Stimulated activated memory B cell treated with anti-CD40 and anti-IgM and Interleukin-4, amounts not matched to agents 10 μg/mL and 1 μg/mL and 100 μg/mL, for 72 hours (primary cell): ENCODE measurements at places on chromosomes 7 and 10.

DNA sequence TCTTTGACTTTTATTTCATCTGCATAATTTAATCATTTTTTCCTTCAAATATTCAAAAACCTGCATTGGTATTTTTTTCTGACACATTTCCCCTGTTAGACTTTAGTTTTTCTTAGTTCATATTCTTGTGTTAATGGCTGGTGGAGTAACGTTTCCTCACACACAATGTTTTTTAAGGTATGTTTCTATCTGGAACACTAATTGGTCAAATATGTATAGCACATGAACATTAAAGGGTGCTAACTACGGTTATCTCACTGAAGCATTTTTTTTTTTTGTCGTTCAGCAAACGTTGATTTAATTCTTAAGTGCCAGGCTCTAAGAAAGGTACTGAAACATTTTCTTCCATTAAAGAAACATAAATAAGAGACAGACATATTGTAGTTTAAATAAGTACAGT, 87.7 kb downstream of the PTPRZ1 start:
- no peak for ATAC-seq
- no peaks in the 10 kb centered on the region for H3K4me1 ChIP-seq
- H3K27ac ChIP-seq = no peak overlapping the region
- H3K4me3 ChIP-seq = no peak overlapping the region
- H3K36me3 ChIP-seq = no peaks in the 10 kb centered on the region

DNA sequence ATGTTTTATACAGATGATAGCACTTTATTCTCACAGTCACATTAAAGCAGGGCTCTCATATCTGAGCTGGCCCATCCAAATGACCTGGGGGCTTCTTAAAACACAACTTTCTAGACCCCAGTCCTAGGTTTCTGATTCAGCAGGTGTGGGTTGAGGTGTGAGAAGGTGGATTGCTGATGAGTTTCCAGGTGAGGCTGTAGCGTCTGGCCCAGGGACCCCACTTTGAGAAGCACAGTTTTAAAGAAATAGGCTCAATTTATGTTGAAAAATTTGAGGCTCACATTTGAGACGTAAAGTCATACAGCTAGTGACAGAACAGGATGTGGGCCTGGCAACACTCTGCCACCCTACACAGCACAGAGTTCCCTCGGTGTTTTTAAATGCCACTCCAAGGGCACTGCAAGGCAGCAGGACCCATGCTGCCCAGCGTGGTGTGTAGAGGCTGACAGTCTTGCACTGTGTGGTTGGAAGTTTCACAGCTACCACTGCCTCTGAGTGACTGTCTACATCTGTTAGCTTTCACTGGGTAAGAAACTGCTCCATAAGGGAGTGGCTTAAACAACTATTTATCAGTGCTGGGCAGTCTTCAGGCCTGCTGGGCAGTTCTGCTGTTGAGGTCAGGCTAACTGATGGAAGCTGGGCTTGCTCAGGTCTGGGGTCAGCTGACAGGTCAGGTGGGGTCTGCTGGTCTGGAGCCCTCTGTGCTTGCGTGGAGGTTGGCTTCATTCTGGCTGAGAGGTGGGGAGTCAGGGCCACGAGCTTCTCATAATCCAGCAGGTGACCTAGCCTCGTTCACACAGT, 319.7 kb downstream of the CXCL12 start:
- H3K27ac ChIP-seq = no peak overlapping the region
- H3K4me1 ChIP-seq = no peaks in the 10 kb centered on the region
- ATAC-seq = peak; percentile 3
- H3K27me3 ChIP-seq = peaks cover 10% of the 10 kb centered on the region
- no peak overlapping the region for H3K4me3 ChIP-seq

DNA sequence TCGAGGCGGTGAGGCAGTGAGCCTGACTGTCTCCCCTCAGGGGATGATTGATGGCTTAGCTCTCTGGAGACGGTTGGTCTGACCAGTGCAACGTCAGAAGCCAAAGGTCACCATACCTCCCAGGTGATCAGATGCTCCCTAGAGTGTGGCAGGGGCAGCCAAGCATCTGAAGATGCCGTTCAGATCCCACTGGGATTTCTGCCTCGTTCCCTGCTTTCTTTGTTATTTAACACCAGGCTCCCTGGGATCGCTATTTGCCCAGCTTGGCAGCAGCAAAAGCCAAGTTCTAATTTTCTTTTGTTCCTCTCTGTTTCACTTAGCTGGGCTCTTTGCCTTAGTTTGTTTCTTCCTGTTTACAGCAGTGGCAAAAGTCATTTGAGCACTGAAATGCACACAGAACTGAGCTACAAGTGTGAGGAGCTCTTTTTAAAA, 53.5 kb upstream of the SVIL start:
- no peaks in the 10 kb centered on the region for H3K4me1 ChIP-seq
- no peaks in the 10 kb centered on the region for H3K27me3 ChIP-seq
- ATAC-seq = no peak
- H3K27ac ChIP-seq = no peak overlapping the region
- no peaks in the 10 kb centered on the region for H3K36me3 ChIP-seq

DNA sequence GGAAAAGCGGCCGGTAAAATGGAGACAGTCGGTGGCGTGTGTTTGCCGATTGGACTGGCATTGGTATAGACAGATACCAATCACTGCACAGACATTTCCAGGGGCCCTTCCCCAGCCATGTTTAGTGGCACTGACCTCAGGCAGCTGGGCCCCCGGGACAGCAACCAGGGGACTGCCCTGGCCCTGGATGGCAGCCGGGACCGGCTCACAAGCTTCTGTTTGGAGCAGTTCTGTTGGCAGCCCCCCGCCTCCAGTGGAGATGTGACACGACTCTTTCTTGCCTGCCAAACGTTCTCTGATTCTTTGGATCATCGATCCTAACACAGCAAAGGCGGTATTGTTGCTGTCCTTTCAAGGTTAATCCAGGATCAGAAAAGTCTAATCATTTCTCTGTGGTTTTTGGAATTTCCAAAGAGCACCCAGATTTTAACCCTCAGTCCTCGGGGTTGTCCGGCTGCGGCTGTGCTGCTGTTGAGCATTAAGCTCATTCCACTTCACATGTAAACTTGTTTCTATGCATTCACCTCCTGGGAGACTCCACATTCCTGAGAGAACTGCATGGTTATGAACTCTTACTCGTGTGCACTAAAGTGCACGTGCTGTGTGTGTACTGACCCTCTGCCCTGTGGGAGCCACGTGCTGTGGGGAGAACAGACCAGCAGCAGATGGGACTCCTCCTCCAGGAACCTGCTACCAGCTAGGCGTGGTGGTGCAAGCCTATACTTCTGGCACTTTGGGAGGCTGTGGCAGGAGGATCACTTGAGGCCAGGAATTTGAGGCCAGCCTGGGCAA, 46.0 kb downstream of the FOXK1 start:
- no peak overlapping the region for H3K27ac ChIP-seq
- peaks cover 19% of the 10 kb centered on the region for H3K36me3 ChIP-seq
- no peak overlapping the region for H3K4me3 ChIP-seq
- no peak for ATAC-seq
- no peaks in the 10 kb centered on the region for H3K27me3 ChIP-seq
- H3K4me1 ChIP-seq = peaks cover 44% of the 10 kb centered on the region

DNA sequence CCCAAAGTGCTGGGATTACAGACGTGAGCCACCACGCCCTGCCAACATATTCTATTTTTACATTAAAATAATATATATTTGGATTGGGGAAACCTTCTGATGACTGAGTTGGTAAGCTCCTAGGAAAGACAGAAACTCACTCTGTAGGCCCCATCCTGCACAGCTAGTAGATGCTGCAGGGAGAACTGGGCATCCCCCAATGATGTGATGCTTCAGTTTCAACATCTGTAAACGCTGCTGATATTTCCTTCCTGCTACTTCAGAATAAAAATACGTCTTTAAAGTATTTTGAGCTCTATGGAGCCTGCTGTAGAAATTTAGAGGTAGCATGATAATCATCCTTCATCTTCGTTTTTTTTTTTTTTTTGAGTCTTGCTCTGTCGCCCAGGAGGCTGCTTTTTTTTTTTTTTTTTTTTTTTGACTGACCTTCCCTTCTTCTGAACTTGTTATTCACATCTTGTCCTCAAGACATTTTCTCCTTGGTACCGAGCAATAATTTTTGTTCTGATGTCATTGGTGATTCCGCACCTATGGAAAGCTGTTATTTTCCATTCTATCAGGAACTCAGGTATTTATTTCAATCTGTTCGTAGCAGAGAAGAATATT, 21.8 kb upstream of the INPP5F start:
- no peaks in the 10 kb centered on the region for H3K27me3 ChIP-seq
- peaks cover 94% of the 10 kb centered on the region for H3K4me1 ChIP-seq
- ATAC-seq = peak; percentile 56
- peaks cover 34% of the 10 kb centered on the region for H3K36me3 ChIP-seq

DNA sequence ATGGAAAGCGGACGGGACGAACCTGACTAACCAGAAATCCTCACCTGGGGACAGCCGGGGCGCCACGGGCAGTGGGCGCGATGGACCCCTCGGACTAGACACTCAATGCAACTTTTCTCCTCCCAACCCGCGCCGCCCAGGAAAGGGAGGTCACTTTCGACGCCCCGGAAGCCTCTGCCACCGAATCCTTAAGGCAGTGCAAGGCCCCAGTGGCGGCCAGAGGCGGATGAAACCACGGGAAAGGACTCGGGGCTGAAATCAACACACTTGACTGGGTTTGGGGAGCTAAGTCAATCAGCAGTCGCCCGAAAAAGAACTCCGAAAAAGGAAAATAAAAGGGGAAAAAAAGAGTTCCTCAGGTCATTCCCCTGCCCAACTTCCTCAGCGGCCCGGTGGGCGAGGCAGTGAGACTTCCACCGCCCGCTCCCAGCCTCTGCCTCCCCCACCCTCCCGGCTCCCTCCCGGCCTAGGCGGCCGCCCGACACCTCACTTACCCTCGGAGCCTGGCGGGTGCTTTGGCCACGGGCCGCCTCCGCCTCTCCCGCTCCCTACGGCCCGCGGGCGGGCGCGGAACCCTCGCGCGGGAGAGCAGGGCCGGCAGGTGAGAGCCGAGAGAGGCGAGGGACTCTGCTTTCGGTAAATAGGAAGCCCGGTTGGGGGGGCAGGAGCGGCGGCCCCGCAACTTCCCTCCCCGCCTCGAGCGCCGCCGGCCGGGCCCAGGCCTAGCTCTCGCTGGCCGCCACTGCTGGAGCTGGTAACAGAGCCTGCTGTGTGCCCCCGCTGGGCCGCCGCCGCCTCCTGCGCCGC, 518 bp downstream of the WAPL start:
- H3K27me3 ChIP-seq = no peaks in the 10 kb centered on the region
- peak; percentile 56 for ATAC-seq
- H3K36me3 ChIP-seq = peaks cover 11% of the 10 kb centered on the region
- H3K27ac ChIP-seq = peak overlapping the region; percentile 72
- peaks cover 58% of the 10 kb centered on the region for H3K4me1 ChIP-seq
- peak overlapping the region; percentile 81 for H3K4me3 ChIP-seq

GRCh38 chr10:33876584-33877400, 542.3 kb upstream of the NRP1 start:
- no peaks in the 10 kb centered on the region for H3K36me3 ChIP-seq
- no peaks in the 10 kb centered on the region for H3K27me3 ChIP-seq
- no peak overlapping the region for H3K4me3 ChIP-seq
- H3K4me1 ChIP-seq = no peaks in the 10 kb centered on the region
- no peak overlapping the region for H3K27ac ChIP-seq
- no peak for ATAC-seq
